Activated CD8-positive, alpha-beta T cell treated with anti-CD3 and anti-CD28 coated beads for 36 hours (primary cell): ENCODE measurements at places on chromosomes 7 and 10. TPM values are rescaled to one million over a fixed set of nuclear protein-coding genes. Genes with fewer than 3 reads are reported as not detected.

DNA sequence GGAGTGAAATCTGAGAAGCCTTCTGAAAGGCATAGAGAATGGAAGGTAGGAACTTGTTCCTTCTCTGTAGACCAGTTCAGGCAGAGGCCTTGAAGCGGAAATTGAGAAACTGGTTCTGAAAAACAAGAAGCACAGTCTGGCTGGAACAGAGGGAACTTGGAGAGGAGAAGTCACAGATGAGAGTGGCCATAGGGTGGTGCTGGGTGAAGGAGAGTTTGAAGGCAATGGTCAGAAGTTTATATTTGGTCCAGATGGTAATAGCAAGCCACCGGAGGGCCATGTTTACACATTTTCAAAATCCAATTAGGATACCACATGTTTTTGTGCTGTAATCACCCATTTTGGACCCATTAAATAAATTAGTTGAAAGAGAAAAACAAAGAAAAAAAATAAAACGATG, 692.5 kb downstream of the INHBA start:
- DNase-seq, result no peak

DNA sequence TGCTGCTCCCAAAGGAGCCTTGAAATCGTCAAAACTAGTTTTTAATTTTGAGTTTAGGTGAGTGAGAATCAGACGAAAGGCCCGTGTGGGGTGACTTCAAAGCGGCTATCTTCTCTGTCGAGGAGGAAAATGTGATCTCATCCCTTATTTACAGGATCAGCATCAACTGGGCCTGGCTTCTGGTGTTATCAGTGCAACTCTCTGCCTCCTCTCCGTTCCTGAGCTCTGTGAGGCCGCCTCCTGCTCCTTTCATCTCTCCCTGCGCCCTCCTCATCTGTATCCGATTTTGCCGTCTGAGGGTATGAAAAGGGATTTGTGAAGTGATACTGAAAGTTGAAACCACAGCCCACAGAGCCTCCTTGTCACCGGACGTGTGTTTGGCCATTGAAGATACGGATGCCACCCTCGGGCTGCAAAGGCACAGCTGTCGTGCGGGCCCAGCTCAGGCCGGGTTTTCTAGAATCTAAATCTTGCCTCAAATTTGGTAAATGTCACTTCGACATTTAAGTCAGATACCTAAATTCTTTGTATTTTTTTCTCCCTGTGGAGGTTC, 408.7 kb upstream of the ADARB2 start:
- DNase-seq, result no peak

- no peak for DNase-seq
Measured at GRCh38 chr7:29970158-29970557, 19.4 kb downstream of the SCRN1 start.

- peak; percentile 83 for DNase-seq
Measured at GRCh38 chr10:79400146-79401004, 45.0 kb downstream of the ZCCHC24 start.

DNA sequence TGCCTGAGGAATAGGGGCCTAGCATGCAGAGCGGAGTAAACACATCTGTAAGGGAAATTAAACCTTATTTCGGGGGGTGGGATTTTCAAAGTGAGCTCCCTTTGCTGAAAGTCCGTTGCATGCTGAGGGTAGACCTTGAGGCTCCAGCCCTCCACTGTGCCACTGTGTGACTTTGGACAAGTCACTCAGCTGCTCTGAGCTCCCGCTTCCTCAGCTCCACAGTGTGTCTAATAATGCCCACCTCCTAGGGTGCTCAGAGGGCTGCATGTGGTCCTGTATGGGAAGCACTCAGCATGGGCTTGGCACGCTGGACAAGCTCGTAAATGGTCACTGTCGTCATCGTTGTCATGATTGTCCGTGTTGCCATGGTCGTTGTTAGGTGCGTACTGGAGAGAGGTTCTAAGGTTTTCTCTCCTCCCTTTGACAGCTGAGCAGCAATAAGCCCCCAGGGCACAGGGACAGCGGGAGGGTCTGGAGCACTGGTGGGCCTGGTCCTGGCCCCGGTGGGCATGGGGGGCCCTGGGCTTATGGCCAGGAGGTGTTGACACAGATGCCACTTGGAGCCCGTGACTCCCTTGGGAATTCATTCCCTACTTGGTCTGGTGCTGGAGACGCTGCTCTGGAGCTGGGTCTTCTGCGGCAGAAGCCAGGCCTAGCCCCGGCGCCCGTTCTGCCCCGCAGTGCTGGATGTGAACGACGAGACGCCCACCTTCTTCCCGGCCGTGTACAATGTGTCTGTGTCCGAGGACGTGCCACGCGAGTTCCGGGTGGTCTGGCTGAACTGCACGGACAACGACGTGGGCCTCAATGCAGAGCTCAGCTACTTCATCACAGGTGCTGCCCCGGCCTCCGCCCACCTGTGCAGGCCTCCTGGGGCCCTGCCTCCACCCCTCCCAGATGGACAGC, 13.1 kb downstream of the C10orf105 start:
- DNase-seq, result no peak

GRCh38 chr10:8060010-8060703, 5.7 kb downstream of the GATA3 start:
- peak; percentile 81 for DNase-seq

DNA sequence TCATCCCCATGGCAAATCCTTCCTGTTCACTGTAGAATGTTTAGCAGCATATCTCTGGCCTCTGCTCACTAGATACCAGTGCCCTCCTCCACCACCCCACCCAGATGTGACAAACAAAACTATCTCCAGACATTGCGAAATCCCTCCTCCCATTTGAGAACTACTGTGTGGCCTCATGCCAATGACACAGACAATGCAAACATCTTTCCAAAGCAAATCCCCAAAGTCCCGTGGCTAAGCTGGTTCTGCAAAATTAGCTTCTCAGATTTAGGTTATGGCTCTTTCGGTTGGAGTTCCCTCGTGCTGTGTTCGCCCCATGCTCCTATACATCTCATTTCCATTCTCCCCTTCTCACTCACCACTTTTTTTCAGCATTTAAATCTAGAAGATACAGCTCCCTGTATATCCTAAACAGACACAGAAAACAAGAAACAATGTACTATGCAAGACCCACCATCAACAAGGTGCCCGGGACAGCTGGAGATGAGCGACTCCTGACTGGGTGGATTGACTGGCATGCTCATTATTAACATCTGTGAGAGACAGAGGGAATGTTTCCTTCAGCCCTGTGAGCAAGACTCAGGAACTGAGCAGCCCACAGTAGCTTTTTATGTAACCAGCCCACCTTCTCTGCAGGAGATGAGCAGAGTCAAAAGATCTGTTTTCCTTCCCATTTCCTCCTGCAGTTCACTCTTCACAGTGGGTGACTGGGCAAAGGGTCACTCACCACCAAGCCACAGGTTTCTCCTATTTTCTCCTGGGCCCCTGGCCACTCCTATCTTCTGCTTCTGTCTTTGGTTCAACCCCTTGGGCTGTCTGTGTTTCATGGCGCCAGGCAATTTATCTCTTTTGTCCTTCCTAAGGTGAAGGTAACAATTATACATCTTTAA, 225.7 kb upstream of the AOAH start:
- DNase-seq, result no peak

- DNase-seq, result no peak
Measured at GRCh38 chr7:150860978-150861295, 8.6 kb downstream of the AOC1 start.

GRCh38 chr7:27031289-27032172, 64.3 kb downstream of the HOXA1 start:
- DNase-seq, result no peak

GRCh38 chr7:28405662-28406061, 6.7 kb upstream of the CREB5 start:
- DNase-seq, result peak; percentile 62

SUFU gene
- total RNA-seq, result 8.8 TPM

SHH gene
- not detected for total RNA-seq

DYNC1I1 gene
- not detected for total RNA-seq

NPY4R2 gene
- not detected for total RNA-seq
